ENCODE measurements at places on chromosomes 5 and 9.

DNA sequence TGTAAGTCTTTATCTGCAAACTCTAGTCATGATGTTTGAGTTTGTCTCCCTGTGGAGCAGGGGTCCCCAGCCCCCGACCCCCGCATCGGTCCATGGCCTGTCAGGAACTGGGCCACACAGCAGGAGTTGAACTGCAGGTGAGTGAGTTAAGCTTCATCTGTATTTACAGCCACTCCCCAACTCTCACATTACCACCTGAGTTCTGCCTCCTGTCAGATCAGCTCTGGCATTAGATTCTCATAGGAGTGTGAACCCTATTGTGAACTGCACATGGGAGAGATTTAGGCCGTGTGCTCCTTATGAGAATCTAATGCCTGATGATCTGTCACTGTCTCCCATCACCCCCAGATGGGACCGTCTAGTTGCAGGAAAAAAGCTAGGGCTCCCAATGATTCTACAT lies 7.0 kb downstream of the C9orf85 start:
- no peak for DNase-seq

DNA sequence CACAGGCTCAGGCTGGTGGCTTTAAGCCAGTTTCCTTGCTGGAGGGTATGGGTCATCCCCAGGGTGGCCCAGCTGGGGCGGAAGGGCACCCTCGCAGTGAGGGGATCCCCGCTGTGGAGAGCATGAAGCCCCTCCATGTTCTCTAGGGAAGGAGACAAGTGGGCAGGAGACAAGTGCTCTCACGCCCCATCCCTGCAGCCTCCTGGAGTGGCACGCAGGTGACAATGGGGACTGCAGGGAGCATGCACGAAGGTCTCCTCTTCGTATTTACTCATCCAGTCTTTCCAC lies 83.3 kb downstream of the GTF3C4 start:
- DNase-seq = no peak

DNA sequence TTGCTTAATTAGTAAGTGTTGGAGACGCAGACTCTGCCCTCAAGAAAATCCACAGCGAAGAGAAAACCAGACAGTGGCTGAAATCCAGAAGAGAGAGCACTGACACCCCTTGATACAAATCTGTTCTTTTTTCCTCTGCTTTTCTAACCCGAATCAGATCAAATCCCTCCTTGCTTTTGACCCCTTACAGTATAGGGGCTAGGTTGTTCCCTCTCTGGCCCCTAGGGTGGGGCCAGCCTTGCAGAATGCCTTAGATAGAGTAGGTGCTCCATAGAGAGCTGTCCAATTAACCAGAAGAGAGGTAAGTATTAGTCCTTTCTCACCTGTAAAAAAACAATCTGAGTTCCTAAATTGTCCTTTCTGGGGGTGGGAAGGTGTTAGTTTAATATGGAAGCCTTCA lies 10.1 kb downstream of the C1QTNF2 start:
- no peak for DNase-seq

- no peak for DNase-seq
Measured at GRCh38 chr9:23044549-23044948, 597.9 kb downstream of the DMRTA1 start.

DNA sequence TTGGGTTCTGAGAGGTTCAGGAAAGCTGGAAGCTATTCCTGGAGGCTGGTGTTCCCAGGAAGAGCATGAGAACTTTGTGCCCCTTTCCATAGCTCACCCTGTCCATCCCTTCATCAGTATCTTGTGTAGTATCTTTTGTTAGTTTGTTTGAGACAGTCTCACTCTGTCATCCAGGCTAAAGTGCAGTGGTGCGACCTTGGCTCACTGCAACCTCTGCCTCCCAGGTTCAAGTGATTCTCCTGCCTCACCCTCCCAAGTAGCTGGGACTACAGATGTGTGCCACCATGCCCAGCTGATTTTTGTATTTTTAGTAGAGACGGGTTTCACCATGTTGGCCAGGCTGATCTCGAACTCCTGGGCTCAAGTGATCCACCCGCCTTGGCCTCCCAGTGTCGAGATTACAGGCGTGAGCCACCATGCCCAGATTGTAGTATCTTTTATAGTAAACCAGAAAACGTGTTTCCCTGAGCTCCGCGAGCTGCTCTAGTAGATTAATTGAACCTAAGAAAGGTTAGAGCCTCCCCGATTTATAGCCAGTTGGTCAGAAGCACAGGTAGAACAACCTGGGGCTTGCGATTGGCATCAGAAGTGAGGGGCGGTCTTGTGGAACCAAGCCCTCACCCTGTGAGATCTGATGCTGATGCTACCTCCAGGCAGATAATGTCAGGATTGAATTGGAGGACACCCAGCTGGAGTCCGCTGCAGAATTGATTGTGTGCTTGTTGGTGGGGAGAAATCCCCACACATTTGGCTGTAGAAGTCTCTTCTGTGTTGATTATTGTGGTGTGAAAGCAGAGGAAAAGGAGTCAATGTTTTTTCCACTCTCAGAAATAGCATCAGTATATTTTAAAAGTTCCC lies 32.3 kb downstream of the ATP6V0E1 start:
- no peak for DNase-seq

- DNase-seq = no peak
Measured at GRCh38 chr5:31232273-31232888, 38.9 kb downstream of the CDH6 start.

GRCh38 chr5:147961208-147961749 lies 54.9 kb upstream of the C5orf46 start:
- no peak for DNase-seq

- DNase-seq = no peak
Measured at GRCh38 chr9:120412425-120412951, 167.5 kb downstream of the CDK5RAP2 start.

GRCh38 chr5:1913578-1913977 lies 30.9 kb upstream of the IRX4 start:
- peak; percentile 14 for DNase-seq

DNA sequence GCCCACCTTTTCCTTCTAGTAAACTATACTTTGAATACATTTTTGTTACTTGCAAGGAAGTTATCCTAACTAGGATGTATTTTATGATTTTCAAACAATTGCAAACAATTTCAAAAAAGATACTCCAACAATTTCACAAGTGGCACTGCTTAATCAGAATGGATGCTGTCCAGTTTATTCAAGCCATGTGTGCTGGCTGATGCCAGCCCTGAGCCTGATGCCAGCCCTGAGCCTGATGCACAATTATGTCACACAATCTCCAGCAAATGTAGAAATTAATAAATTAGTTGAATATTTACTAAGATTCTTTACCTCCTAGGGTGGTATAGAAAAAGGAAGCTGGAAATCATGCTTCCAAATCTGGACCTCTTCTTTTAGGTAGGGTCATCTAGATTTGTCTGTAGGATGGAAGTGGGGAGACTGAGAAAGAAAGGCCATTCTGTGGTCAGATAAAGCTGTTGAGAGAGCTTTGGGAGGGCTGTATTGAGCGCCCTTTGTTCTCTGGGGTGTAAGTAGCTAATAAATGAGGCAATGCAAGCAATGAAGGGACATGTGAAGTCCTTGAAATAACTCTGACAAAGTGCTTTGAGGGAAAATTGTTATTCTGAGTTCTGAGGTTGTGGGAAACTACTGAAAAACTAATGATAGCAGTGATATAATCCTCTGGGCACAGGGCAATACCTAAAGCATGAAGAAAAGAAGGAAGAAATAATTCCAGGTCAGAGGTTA lies 5.8 kb upstream of the C6 start:
- DNase-seq = no peak

GRCh38 chr5:3694819-3695218 lies 99.2 kb downstream of the IRX1 start:
- no peak for DNase-seq

GRCh38 chr5:14225173-14225834 lies 82.2 kb downstream of the TRIO start:
- DNase-seq = no peak

- DNase-seq = no peak
Measured at GRCh38 chr9:84667571-84668195, 1.8 kb upstream of the NTRK2 start.

DNA sequence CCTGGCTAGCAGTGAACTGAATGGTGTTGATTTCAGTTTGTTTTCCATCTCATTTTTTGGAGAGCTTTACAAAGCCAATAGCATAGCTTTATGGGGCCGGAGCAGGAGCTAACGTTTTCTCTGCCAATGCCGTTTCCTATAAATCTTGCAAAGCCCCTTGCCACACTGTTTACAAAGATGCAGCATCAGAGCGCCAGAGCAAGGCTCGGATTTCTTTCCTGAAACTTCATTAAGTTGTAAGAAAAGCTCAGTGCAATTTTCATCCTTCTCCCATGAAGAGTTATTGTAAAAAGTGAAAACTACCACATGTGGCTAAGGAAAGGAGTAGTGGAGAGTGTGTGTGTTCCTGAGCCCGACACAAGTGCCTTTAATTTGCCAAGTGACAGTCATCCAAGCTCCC lies 178.2 kb upstream of the GDNF start:
- DNase-seq = no peak

DNA sequence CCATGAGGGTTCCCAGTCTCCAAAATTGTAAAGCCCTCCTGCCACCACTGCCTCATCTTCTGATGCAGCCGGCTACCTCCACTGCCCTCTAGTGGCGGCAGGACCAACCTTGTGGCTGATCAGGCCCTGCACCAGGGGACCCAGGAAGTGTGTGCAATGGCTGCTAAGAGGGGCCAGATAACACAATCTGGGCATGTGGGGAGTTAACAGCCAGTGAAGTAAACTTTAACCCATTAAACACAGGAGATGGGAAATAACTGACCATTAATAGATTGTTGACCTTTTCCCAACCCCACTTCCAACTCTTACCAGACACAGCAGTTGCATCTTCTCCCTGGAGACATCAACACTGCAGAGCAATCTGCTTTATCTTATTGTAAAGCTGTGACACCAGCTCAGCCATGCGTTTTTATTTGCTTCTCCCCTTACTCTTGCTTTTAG lies 63.3 kb downstream of the FREM1 start:
- peak; percentile 86 for DNase-seq

GRCh38 chr5:78783434-78784130 lies 135.0 kb upstream of the LHFPL2 start:
- no peak for DNase-seq

DNA sequence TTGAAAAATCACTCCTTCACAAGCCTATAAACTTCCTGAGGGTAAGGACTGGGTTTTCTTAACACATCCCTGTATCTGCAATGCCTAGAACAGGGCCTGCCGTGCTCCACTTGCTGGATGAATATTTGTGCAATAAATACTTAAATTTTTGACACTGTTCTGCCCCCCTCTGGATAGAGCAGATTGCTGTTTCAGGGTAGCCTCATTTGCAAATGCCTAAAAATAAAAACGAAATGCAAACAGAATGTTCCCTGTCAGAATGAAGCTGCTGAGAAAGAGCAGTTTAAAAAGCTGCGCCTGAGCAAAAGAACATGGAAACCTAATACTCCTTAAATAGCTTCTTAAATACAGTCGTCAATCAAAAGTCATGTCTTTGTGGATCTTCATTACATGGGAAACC lies 385.3 kb downstream of the PRELID2 start:
- no peak for DNase-seq

- DNase-seq = peak; percentile 82
Measured at GRCh38 chr5:140402258-140403074, 833 bp downstream of the ANKHD1 start.

DNA sequence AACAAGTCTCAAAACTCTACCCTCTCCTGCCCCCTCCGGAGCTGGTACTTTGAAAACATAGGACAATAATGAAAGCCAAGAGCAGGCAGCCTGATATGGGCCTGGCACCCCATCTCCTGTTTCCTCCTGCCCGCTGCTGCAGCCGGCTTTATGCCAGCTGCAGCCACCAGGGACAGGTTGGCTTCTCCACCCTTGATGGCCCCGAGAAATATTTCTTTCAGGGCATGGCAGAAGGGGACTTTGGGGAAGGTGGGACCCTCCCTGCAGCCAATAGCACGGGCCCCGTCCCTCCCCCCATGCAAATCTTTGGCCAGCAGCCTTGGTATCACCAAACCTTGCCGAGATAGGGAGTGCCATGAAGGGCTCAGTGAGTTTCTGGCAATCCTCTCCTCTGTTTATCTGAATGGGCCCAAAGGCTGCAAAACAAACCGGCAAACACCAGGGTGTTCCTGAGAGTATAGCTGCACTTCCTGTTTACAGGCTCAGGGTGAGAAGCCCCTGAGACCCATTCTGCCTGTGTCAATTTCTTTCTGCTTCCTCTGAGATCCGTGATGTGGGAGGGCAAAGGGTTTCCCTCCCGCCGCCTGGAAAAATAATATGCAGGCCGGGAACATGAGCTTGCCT lies 73.4 kb upstream of the BOD1 start:
- DNase-seq = no peak

DNA sequence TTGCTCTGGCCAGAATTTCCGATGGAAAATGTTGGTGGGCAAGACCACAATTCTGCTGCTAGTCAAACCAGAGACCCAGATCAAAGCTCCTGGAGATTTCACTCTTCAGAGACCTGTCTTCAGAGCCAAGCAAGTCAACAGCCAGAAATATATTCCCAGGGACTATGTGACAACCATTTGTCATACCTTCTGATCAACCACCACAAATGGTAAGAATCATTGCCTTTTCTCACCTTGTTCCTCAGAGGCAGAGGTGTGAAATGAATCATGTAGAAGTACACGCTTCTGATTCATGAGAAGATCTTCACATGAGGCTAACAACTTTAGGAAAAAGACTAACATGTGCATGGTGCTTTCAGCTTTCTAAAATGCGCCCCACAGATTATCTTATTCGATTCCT lies 53.5 kb downstream of the SUSD1 start:
- DNase-seq = no peak

- DNase-seq = peak; percentile 54
Measured at GRCh38 chr9:108182950-108183381, 672.8 kb downstream of the ACTL7B start.

DNA sequence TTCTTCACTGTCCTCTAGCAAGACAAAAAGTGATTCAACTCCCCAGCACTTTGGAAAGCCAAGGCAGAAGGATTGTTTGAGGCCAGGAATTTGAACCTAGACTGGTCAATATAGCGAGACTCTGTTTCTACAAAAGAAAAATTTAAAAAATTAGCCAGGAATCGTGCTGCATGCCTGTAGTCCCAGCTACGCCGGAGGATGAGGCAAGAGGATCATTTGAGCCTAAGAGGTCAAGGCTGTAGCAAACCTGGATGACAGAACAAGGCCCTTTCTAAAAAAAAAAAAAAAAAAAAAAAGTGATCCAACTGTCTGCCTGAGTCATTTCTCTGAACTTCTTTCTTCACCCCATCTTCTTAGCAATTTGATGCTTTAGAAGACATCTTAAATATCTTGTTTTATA lies 12.4 kb downstream of the ITGA2 start:
- no peak for DNase-seq

GRCh38 chr9:4548811-4549725 lies 58.8 kb downstream of the SLC1A1 start:
- DNase-seq = no peak

GRCh38 chr9:117403848-117404247 lies 11.0 kb downstream of the ASTN2 start:
- DNase-seq = no peak

DNA sequence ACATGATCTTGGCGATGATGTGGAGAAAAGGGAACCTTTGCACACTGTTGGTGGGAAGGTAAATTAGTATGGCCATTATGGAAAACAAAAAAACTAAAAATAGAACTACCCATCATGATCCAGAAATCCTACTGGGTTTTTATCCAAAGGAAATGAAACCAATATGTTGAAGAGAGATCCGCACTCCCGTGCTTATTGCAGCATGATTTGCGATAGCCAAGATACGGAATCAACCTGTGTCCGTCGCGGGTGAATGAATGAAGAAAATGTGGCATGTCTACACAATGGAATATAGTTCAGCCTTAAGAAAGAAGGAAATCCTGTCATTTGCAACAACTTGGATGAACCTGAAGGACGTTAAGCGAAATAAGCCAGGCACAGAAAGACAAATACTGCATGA lies 84.5 kb downstream of the TTLL11 start:
- DNase-seq = no peak

All from aorta (tissue), 5 donors.